ENCODE measurements at places on chromosomes 7 and 10.

- no peak for DNase-seq
Measured at GRCh38 chr10:117927332-117927731, 119.4 kb downstream of the RAB11FIP2 start.

GRCh38 chr10:119358152-119358512, 150.8 kb downstream of the GRK5 start:
- DNase-seq = no peak

DNA sequence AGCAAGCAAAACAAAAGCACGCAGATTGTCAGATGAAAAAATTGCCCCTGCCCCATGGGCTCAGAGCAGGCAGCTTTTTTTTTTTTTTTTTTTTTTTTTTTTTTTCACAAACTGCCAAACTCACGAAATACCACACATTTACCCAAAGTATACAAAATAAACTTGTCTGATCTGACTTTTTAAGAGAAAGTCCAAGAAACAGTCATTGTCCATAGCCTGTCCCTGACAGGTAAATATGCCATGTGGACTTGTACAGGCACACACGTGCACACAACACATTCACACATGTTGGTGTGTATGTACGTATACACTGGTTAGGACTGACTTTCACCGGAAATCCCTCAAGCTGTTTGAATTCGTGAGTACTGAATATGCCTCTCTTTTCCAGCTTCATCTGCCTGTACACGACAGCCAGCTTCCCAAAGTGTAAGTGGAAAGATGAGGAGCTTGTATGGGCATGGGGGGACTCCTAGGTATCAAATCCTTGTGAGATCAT, 929 bp upstream of the HGF start:
- DNase-seq = no peak

GRCh38 chr10:69963178-69963834, 89.3 kb upstream of the MACROH2A2 start:
- no peak for DNase-seq

GRCh38 chr7:16753102-16753931, at the start of gene TSPAN13:
Gene TSPAN13, plus strand, starts transcription at chr7:16753755. Its CDS starts 213 bp downstream, at chr7:16753968.
- no peak for DNase-seq
